ENCODE measurements at places on chromosomes 1 and 21.

DNA sequence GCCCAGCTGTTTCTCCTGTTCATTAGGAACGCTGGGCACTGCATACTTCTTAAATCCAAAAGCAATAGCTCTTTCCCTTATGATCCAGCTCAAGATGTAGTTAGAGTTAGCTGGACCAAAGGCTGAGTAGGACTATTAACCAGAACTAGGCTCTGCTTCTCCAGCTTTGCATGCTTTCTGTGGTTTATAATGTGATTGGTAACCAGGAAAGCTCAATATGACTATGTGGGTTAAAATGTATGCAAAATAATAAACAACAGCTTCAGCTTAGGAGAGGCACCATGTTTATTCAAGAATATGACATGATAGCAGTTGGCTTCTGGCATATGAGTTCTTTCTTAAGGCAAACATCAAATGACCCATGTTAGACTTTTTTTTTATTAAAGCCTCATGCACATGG, 73.8 kb downstream of the LYPLAL1 start:
- DNase-seq: no peak

DNA sequence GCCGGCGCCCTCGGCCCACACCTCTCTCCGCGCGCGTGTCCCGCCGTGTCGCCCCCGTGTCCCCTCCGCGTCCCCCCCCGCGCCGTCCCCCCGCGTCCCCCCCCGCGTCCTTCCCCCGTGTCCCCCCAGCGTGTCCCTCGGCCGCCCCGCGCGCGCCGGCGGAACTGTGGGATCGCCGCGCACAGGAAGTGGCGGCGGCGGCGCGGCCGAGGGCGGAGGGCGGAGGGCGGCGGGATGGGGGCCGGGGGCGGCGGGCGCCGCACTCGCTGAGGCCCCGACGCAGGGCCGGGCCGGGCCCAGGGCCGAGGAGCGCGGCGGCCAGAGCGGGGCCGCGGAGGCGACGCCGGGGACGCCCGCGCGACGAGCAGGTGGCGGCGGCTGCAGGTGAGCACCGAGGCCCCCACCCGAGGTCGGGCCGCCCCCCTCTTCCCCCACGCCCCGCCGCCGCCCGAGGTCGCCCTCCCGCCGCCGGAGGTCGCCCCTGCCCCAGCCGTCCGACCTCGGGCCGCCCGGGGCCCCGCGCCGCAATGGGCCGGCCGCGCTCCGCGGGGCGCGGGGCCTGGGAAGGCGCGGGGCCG, at the start of gene AGPAT3:
AGPAT3 (plus strand) TSS at position 262 of the 578 bp plus-strand sequence. CDS start 94,459 bp downstream, outside the sequence.
- peak; percentile 47 for DNase-seq

- DNase-seq: no peak
Observed at GRCh38 chr1:153848805-153849204, 73.6 kb downstream of the SLC27A3 start.

- no peak for DNase-seq
Observed at GRCh38 chr1:1895456-1896336, 4.8 kb upstream of the GNB1 start.

- DNase-seq: no peak
Observed at GRCh38 chr1:8679395-8679800, 138.0 kb downstream of the RERE start.

- no peak for DNase-seq
Observed at GRCh38 chr1:22662318-22662717, 9.3 kb downstream of the C1QB start.

GRCh38 chr1:219568733-219569132, 44.2 kb downstream of the ZC3H11B start:
- no peak for DNase-seq

DNA sequence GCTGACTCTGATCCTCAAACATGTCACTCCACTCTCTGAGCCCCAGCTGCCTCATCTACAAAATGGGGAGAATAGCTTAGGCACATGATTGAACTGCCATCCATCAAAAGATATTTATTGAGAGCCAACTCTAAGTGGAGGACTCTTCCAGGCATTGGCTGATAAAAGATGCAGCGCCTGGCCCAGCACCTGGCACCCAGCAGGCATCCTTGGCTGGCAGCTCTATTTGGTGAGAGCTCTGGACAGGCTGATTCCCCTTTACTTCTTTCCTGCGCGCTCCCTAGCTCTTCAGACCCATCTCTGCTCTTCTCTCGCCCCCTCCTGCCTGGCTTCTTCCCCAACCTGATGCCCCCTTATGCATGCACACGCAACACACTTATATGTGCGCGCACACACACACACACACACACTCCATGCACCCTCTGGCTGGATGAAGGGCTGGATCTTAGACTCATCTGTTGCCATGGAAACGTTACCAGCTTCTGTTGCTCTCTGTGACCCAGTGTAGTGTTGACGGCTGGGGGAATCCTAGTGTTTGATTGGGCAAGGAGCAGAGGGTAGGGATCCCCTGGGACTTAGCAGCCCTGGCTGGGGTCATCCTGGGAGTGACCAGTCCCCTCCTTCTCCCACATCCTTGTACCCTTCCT, 49.3 kb downstream of the VWA5B1 start:
- no peak for DNase-seq

GRCh38 chr1:3721955-3722465, 30.2 kb upstream of the CCDC27 start:
- no peak for DNase-seq

DNA sequence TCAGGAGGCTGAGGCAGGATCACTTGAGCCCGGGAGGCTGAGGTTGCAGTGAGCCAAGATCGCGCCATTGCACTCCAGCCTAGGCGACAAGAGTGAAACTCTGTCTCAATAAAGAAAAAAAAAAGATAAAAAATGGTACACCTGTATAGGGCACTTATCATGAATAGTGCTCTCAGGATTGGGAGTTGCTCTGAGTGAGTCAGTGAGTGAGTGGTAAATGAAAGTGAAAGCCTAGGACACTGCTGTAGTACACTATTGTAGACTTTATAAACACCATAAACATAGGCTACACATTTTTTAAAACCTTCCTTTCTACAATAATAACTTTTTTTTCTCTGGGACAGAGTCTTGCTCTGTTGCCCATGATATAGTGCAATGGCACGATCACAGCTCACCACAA, 16.8 kb downstream of the PHTF1 start:
- DNase-seq: peak; percentile 14

GRCh38 chr1:151985768-151986167, 7.9 kb downstream of the S100A10 start:
- DNase-seq: no peak

DNA sequence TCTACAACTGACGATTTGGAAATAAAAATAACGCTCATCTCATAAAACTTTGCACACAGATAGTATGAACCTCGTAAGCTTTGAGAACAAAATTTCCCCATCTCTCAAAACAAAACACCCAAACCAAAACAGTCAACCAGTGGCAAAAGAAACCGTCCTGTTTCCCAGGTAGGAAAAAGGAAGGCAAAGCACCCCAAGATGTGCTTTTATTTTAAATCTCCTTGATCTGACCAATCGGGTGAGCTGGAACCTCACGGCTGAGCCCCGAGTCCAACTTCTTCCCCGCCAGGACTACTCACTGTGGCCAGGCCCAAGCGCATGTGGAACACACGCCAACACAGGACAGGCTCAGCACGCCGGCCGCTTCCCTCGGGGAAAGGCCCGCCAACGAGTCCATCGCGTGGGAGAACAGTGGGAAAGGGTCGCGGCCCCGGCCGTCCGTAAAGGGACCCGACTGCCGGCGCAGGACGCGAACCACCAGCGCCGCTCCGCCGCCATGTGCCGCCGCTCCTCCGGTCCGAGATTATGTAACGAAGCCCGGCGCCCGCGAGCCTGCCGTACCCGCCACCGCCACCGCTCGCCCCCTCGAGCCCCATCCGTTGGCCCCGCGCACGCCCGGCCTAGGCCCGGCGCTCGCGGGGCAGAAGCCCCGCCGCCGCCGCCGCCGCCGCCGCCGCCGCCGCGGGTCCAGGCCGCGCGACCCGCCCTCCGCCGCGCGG, 759 bp downstream of the AHCTF1 start:
- DNase-seq: peak; percentile 62

DNA sequence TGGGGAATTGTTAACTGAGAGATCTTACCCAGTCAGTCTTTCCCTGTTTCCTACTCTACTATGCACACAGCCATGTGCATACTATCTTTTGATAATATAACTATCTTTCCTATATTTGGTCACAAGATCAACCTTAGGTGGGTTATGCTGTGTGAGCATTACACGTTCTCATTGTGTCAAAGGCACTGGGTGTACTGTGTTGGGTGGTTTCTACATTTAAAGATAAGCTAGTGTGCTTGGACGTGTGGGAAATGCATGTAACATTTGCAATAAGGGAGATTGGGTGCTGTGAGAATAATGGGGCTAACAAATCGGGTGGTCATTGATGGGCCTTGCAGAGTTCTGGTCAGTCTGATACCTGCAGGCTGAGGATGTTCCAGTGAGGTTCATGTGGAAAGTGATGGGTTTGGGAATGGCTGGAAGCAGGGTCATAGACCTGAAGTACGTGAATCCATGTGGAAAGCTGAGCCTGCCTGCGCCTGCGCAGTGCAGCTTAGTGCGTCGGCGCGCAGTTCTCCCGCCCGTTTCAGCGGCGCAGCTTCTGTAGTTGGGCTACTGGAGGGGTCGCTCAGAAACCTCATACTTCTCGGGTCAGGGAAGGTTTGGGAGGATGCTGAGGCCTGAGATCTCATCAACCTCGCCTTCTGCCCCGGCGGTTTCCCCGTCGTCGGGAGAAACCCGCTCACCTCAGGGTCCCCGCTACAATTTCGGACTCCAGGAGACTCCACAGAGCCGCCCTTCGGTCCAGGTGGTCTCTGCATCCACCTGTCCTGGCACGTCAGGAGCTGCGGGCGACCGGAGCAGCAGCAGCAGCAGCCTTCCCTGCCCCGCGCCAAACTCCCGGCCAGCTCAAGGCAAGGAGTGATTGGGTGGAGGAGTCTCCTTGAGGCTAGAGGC, at the start of gene MSH4:
MSH4 (plus strand) TSS at position 507 of the 897 bp plus-strand sequence; CDS start at position 611, 104 bp downstream.
- DNase-seq: no peak

GRCh38 chr1:36055706-36056105, 28.2 kb upstream of the TEKT2 start:
- no peak for DNase-seq

DNA sequence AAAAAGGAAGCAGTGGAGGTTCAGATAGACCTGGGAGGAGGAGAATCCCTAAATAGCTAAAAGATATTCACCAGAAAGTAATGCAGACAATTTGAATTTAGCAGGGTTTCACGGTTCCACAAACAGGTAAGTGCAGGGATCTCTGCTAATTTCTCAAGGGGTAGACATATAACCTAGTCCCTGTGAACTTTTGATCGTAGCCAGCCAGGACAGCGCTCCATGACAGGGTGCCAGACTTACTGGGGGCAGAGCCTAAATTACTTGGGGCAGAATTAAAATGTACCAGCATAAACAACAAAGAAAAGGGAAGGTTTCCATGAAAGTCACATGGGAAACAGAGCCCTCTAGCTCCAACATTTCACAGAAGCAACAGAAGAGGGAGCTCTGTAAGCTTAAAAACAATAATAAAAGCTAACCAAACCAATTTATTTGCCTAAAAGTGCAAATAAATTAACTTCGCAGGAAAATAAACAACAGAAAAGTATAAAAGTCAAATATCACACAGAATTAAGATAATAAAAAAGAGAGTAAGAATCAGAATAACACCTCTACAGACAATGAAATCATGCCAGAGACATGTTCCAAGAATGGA, 198.3 kb downstream of the DUSP10 start:
- peak; percentile 19 for DNase-seq

DNA sequence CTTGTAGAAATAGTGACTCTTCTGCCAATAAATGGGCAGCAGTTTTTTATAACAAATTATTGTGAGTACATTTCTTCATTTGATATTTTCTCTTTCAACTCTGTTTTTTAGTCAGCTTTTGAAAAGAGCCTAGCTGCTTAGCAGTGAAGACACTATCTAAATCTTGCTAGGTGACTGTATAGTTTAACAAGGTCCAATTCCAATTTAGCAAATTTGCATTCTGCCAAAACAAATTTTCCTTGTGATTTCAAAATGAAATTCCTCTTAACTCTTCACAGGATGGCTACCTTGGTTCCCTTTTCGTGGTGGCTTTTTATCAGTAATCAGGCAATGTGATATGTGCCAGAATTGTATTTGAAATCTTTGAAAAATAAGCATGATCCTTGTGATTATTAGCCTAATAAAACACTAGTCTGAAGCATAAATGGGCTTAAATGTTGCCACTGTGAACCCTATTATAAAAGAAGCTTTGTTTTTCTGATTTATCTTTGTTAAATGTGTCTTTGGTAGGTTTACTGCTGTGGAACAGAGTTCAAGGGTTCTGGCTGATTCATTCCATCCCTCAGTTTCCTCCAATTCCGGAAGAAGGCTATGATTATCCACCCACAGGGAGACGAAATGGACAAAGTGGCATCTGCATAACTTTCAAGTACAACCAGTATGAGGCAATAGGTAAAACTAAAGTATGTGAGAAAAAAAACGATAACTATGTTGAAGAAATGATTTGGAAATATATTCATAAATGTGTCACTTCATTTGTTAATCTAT, 12.2 kb downstream of the DNASE2B start:
- DNase-seq: no peak

DNA sequence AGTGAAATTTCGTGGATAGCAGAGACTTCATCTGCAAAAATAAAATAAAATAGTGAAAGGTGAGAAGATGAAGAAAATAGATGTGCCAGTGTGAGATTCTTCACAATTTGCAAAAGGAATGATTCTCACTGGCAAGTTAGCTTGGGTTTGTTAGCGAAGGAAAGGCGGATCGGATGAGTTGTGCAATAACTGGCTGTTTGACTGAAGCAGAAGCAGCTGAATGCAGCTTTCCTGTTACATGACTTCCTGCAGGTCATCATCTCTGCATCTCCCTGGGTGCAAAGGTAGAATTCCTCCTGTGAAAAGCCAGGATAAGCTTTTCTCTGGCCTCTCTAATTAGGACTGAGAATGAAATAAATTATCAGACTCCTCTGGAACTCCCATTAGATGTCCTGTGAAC, 263.1 kb upstream of the CHRM3 start:
- no peak for DNase-seq

GRCh38 chr1:113291777-113292602, 98.3 kb upstream of the MAGI3 start:
- DNase-seq: no peak

DNA sequence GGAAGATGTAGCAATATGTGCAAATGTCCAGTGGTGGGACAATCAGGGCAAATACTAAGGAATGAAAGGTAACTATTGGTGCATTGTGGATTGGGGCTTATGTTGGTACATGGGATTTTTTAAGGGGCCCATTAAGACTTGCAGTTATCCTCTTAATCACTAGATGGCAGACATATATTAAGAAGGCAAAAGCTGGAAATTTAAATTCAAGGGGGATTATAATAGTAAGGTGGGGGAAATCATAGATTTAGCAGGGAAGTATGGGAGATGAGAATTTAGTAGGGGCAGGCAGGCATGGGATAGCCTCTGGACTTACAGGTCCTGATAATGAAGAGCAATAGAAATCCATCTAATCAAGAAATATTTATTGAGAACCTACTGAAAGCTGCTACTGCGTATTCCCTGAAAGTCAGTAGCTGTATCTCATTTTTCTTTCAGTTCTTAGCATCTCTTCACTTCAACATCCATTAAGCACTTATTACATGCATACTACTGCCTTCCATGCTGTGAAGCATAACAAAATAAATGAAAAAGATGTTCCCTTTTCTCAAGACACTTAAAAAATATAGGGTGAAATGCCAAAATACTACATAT, 251.8 kb downstream of the CRB1 start:
- DNase-seq: peak; percentile 18

GRCh38 chr1:182278144-182279054, 113.2 kb downstream of the GLUL start:
- no peak for DNase-seq

GRCh38 chr1:235835226-235835625, 31.5 kb downstream of the LYST start:
- DNase-seq: no peak

Data from CD4-positive, alpha-beta T cell treated with Interleukin-10 for 1 hour (primary cell).